ENCODE measurements at places on chromosomes 12 and 14. TPM values are rescaled to one million over a fixed set of nuclear protein-coding genes. Genes with fewer than 3 reads are reported as not detected.

DNA sequence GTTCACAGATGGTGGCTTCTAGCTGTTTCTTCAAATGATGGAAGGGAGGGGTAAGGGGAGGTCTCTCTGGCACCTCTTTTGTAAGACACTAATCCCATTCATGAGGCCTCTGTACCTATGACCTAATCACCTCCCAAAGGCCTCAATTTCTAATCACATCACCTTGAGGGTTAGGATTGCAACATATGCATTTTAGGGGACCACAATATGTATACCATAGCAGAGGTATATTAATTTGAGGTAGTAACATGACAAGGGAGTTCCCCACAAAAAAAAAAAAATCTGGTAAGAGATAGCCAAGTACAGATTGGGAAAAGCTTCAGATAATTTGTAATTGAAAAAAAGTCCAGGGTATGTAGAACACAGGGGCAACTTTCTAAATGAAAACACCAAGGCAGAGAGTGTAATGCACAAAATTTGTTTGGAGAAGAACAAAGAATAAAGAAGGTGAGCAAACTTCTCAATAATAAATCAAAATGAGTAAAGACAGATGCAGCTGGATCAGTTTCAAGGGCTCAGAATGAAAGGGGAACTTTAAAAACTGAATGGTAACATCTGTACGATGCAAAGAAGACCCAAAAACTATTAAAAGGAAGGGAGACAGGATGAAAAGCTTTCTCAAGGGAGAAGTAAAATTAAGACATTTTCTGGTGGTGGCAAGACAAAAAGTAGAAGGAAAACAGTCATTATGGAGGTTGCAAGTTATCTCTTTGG, 125.5 kb upstream of the DCN start:
- no peak for DNase-seq

- DNase-seq, result no peak
Measured at GRCh38 chr14:74569387-74569786, 42.6 kb downstream of the LTBP2 start.

GRCh38 chr12:45292486-45293195, 76.7 kb downstream of the ANO6 start:
- no peak for DNase-seq

Gene SLC25A47
- not detected for total RNA-seq

GRCh38 chr14:93972618-93973205, 3.7 kb downstream of the ASB2 start:
- no peak for DNase-seq

GRCh38 chr12:14540801-14541462, 26.8 kb downstream of the PLBD1 start:
- DNase-seq, result no peak

GRCh38 chr14:24233538-24233866, 773 bp downstream of the GMPR2 start:
- DNase-seq, result no peak

Gene CD163
- total RNA-seq, result not detected

DNA sequence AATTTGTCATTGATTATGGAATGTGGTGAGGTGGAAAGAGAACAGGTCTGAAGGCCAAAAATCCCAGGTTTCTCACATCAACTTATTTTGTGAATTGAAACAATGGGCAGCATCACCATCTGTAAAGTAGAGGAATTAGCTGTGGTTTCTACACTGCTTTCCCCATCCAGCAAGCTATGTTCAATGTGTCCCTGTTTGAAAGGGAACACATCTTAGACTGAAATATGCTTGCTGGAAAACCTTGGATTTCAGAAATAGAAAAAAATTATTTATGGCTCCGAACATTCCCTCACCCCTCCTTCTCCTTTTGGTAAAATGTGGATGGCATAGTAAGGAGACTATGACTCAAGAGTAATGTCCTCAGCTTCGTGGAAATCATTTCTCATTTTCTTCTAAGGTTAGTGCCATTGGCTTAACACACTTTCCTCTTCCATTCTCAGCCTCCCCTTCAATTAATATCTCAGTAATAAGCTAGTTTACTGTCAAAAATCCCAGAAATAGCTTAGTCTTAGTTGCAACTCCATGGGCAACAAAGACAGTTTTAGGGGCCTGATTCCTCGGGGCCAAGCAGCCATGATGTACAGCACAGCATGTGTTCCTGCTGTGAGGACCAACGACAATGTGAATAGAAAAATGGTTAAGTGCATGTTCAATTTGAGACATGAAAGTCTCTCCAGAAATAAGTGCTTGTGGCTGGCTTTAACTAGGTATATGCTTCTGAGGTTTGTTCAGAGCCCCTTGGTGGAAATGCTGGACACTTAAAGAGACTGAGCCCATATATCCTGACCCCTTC, 205.8 kb upstream of the SLC38A2 start:
- no peak for DNase-seq

Gene OLR1
- not detected for total RNA-seq

DNA sequence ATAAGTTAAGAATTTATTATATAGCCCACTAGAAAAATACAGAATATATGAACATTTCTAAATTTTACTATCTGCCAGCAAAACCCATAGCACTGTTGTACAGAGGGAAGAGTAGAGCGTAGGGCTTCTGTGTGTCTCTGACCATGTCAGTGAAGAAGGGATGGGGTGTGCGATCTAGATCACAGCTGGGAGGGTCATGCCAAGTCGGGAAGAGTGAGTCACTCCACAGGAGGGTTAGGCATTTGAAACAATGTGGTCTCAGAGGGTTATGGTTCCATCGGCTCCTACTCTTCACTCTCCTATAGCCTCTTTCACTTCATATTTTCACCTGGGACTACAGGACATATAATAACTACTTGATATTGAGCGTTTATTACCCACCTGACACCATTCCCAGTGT, 185.1 kb upstream of the DDHD1 start:
- DNase-seq, result no peak

DNA sequence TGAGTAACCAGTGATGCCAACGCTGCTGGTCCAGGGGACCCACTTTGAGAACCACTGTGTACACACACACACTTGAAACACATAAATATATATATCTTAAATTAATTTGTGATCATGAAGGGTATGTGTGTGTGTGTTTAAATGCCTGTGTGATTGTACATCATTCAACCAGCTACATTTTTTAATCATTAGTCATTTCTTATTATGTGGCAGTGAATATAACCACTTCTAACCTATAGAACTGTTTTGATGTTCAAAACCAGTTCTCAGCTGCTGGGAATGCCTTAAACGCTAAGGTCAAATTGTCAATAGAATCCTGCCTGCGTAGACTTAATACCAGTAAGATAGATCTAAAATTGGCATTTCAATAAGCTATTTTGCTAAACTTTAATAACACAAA, 330.0 kb downstream of the SYT1 start:
- no peak for DNase-seq

- DNase-seq, result no peak
Measured at GRCh38 chr12:15677228-15677627, 112.0 kb downstream of the EPS8 start.

GRCh38 chr12:124927201-124928094, 13.0 kb upstream of the UBC start:
- peak; percentile 92 for DNase-seq

- DNase-seq, result peak; percentile 57
Measured at GRCh38 chr14:61502459-61503093, 181.2 kb downstream of the PRKCH start.

Gene CD4
- total RNA-seq, result not detected

DNA sequence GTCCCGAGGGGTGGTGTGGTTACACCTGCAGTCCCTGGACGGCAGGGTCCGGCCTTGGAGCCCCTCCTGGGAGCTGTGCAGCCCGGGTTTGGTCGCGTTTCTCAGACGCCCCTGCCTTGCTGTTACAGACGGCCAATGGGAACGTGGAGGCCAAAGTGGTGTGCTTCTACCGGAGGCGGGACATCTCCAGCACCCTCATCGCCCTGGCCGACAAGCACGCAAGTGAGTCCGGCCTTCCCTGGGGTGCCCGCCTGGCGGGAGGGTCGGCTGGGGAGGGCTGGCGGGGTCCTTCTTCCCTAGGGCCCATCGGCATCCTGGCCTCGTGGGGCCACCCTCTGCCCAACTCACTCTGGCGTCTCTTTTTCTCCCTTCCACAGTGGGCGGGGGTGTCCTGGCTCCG, 25.7 kb downstream of the MTA1 start:
- no peak for DNase-seq

DNA sequence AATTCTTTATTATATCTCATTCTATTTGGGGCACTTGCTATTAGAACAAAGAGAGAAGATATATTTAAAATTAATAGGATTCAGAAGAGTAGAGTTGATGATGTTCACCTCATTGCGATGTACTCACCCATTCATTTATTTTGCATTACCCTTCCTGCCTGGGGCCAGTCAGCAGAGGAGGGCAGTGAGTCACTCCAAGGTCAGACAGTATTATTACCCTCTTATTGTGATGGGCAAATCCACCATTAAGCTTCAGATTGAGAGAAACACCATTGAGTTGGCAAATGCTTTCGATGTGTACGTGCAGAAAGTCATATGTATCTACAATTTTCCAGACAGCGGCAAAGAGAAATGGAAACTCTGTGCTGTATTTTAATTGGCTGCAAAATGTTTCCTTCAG, 134.2 kb downstream of the BICD1 start:
- no peak for DNase-seq

Gene WASHC3
- 53.4 TPM for total RNA-seq

Gene SLC39A2
- not detected for total RNA-seq

GRCh38 chr14:36579001-36579555, 3.3 kb downstream of the NKX2-8 start:
- DNase-seq, result no peak

Gene PLEKHA5
- 48.2 TPM for total RNA-seq

DNA sequence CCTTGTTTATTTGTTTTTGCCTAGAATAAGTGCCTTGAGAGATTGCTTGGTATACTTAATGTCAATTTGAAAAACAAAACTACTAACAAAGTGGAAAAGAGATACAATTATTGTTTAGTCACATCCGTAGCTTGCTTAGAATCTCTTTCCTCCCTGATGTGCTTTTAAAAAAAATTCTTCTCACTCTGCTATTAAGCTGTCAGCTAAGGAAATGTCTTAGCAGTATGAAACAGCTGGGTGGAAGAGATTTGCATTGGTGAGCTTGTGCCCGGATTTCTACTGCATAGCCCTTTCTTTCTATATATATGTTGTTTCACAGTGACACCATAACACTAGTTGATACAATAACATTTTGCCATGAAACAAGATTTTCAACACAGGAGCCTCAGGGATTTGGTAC, 229.4 kb upstream of the RGS6 start:
- DNase-seq, result no peak

DNA sequence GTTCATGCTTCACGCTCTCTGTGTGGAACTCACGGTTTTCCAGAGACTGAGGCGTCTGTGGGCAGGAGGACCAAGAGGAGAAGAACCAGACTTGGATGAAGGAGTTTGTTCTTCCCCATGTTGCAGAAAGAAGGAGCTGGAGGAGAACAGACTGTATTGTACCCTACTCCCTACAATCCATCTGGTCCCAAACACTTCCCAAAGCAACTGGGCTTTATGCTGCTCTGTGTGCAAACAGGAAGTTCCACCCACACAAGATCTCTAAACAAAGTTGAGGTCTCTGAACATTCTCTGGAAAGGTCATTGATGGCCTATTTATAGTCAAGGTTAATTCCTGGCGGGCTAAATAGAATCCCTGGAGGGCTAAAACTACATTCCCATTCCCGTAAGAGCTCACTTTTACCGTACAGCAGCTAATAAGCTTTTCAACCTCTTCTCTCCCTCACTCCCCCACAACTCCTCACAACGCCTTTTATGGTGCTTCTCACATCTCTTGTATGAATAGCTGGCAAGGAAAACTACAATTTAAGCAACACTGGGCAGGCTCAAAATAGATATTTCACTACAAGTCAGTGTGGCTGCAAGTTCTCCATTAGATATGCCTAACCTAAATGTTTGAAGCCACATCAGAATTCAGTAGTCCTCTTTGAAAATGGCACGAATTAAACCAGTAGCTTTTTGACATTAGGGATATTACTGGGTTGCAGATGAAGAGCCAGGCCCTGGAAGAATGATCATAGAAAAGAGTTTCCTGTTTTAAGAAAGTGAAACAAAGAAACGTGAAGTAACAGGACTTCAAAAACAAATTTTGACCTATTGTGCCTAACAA, at the start of gene A2M:
Gene A2M, minus strand, starts transcription at position 189 of the 829 bp plus-strand sequence. Its CDS starts 70 bp downstream, at position 119.
- DNase-seq, result no peak
